ENCODE measurements at places on chromosomes 6 and 20.

GRCh38 chr6:37628611-37629320 is 68.9 kb downstream of the MDGA1 start:
- H3K36me3 ChIP-seq, result no peaks in the 10 kb centered on the region
- no peaks in the 10 kb centered on the region for H3K4me1 ChIP-seq
- peaks cover 11% of the 10 kb centered on the region for H3K27me3 ChIP-seq

DNA sequence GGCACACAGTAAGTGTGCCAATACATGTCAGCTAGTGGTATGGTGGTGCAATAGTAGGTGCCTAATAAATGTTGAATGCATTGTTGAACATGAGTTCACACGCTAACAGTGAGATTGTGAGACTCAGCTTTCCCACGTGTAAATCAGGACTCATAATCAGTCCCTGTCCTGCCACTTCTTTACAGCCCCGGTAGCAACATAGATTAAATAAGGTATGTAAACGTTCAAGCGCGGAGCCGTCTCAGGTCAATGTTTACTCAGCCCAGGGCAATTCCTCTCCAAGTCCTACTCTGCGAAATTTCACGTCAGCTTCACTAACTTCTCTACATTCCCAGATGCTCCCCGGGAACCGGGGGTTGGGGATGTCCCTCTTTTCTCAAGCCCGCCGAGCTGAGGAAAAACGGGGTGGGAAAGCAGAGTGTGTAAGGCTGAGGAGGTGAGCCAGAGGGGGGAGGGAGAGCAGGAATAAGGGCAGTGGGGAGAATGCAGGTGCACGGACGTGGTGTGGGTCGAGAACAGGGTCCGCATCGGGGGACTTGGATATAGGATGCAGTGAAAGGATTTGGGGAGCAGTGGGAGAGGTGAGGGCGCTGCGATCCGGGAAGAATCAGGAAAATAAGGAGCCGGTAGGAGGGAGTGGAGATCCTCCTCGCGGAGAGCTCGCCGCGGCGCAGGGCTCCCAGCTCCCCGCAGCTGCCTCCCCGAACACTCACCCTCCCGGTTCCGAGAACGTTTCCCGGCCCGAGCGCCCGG is 544 bp upstream of the TP53INP2 start:
- H3K27me3 ChIP-seq, result no peaks in the 10 kb centered on the region
- peak overlapping the region; percentile 96 for H3K27ac ChIP-seq

GRCh38 chr6:114375541-114376192 is 32.8 kb upstream of the HS3ST5 start:
- no peaks in the 10 kb centered on the region for H3K36me3 ChIP-seq
- H3K27ac ChIP-seq, result no peak overlapping the region
- H3K4me3 ChIP-seq, result no peak overlapping the region
- no peaks in the 10 kb centered on the region for H3K4me1 ChIP-seq

DNA sequence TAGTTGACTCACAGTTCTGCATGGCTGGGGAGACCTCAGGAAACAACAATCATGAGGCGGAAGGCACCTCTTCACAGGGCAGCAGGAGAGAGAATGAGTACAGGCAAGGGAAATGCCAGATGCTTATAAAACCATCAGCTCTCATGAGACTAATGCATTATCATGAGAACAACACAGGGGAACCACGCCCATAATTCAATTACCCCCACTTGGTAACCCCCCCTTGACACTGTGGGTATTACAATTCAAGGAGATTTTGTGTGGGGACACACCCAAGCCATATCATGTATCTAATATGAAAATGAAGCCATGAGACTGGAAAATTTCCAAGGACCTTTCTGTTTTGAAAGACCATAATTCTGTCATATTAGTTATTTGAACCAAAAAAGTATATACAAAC is 342.4 kb upstream of the PLCB4 start:
- DNase-seq, result no peak

DNA sequence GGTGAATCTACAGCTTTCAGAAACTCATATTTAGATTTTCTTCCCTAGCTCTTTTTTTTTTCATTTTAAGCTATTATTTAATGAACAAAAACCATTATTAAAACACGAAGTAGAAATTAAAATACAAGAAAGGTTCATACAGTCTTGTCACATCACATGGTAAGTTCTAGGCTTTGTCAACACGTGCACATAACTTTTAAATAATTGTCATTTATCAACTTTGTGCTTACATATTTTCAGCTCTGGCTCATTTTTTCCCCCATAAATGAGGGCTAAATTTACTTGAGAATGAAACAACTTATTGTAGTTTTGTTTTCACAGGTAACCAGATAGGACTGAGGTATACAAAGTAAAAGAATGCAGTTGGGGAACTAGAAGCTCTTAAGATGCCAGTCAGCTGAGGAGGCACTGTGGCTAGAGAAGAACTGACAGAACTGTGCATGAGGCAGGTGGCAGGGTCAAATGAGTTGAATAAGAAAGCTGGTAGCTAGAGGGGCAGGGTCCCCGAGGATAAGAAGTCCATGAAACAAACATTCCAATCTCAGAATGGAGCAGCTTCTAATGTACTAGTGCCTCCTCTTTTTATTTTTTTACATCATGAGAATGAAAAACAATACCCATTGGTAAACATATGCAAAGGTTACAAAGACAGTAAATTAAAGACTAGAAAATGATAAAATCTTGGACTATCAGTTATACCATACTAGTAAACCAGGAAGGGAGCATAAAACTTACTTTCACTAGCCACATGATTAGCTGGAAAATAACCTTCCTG is 141.5 kb downstream of the MYB start:
- no peak for DNase-seq
- H3K36me3 ChIP-seq, result no peaks in the 10 kb centered on the region
- no peak overlapping the region for H3K4me3 ChIP-seq
- peak overlapping the region; percentile 68 for H3K27ac ChIP-seq

DNA sequence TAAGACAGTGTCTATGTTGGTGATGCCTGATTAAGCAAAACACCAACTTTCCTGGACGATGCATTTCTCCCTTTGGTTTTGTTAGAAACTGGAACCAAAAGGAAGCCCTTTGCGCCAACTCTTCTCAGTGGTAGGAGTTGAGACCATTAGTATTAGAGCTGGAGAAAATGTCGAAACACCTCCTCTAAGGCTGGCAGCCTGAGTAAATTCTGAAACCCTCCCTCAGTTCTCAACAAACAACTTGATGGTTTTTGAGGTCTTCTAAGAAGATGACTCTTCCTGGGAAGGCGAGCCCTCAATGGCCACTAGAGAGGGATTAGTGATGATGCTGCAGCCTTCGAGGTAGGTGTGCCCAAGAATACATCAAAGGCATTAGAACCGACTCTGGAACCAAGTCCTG is 78.4 kb upstream of the CCN6 start:
- no peak overlapping the region for H3K4me3 ChIP-seq
- H3K27me3 ChIP-seq, result no peaks in the 10 kb centered on the region
- no peak overlapping the region for H3K27ac ChIP-seq
- no peaks in the 10 kb centered on the region for H3K36me3 ChIP-seq

DNA sequence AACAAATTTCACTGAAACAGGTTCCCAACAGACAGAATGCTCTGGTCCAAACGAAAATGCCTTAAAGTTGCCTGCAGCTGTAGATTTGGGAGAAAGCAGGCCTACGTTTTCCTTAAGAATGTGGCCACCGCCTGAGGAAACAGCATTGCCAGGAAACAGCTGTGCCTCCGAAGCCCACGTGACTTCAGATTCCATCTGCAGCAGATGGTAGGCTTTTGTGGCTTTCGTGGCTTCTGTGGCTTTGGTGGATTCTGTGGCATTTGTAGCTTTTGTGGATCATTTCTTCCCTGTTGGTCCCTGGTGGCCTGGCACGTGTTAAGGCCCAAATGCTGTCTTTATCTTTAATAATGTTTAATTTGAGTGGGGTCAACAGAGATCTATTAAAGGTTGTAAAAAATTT is 222.9 kb downstream of the TTLL2 start:
- no peaks in the 10 kb centered on the region for H3K27me3 ChIP-seq
- H3K27ac ChIP-seq, result no peak overlapping the region
- H3K36me3 ChIP-seq, result no peaks in the 10 kb centered on the region

- peaks cover 18% of the 10 kb centered on the region for H3K36me3 ChIP-seq
- H3K27me3 ChIP-seq, result no peaks in the 10 kb centered on the region
- peaks cover 39% of the 10 kb centered on the region for H3K4me1 ChIP-seq
- no peak for DNase-seq
- peak overlapping the region; percentile 78 for H3K4me3 ChIP-seq
- peak overlapping the region; percentile 89 for H3K27ac ChIP-seq
These were observed 530 bp downstream of the TDP2 start for GRCh38 chr6:24666097-24666640.
